ENCODE measurements at places on chromosomes 3 and 15. TPM values are rescaled to one million over a fixed set of nuclear protein-coding genes. Genes with fewer than 3 reads are reported as not detected.

The SYNPR gene
- not detected for total RNA-seq

The RBP2 gene
- total RNA-seq = not detected

The GRM2 gene
- total RNA-seq = 0.11 TPM

The CILP gene
- under 0.01 TPM for total RNA-seq

The CFAP100 gene
- not detected for total RNA-seq

The ADGRG7 gene
- 0.39 TPM for total RNA-seq

All from placental epithelial cell (primary cell).